ENCODE measurements at places on chromosomes 1 and 21. TPM values are rescaled to one million over a fixed set of nuclear protein-coding genes. Genes with fewer than 3 reads are reported as not detected.

Gene TENT5C
- total RNA-seq, result 0.08 TPM

Gene SPATA6
- 6.4 TPM for total RNA-seq

Gene SPRR2G
- not detected for total RNA-seq

Gene CD1B
- not detected for total RNA-seq

Gene S100A3
- total RNA-seq, result 7.1 TPM

Gene GUCA2A
- not detected for total RNA-seq

Gene PSMA5
- total RNA-seq, result 71.2 TPM

Gene C4BPA
- not detected for total RNA-seq

Gene PDZK1
- total RNA-seq, result 0.72 TPM

Gene RGS4
- total RNA-seq, result 14.4 TPM

All from epithelial cell of alveolus of lung (primary cell).